ENCODE measurements at places on chromosomes 11 and 22.

- no peak for DNase-seq
Observed at GRCh38 chr11:112024178-112024772, 933 bp upstream of the DLAT start.

DNA sequence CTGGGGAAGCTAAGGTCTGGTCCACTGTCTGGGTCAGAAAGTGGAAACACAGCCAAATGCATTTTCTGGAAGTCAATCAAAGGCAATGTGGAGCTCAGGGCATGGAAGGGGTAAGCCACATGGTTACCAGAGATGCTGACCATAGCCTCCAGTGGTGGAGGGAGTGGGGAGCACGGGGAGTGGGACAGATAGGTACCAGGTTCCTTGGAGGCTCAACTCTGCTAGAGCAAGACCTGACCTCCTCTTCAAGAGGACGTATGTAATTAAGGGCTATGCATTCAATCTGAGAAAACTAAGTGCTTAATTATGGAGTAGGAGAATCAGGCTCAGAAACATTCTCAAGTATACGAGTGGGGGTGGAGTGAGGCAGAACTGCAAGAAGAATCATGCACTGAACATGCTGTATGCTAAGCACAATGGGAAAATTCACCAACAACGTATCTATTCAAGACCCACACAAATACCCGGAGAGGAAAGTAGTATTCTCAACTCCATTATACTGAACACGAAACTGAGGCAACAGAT lies 65.2 kb upstream of the PHOX2A start:
- no peak for DNase-seq

GRCh38 chr11:61793083-61793828 lies 545 bp downstream of the FEN1 start:
- DNase-seq, result no peak

DNA sequence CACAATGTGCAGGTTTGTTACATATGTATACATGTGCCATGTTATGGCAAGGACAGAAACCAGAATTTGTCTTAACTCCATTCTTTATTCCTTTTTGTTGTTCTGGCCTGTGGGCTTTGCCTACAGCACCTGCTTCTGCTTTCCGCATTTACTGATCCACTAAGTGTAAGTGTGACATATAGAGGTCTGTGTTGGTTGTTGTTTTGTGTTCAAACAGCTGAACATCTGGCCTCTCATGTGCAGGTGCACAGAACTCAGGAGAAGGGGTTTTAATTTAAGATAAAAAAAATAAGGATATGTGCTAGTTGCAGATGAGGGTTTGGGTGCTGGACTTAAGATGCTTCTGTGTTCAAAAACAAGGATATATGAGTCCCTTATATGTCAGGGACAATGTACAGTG lies 85.8 kb upstream of the RAG2 start:
- no peak for DNase-seq

DNA sequence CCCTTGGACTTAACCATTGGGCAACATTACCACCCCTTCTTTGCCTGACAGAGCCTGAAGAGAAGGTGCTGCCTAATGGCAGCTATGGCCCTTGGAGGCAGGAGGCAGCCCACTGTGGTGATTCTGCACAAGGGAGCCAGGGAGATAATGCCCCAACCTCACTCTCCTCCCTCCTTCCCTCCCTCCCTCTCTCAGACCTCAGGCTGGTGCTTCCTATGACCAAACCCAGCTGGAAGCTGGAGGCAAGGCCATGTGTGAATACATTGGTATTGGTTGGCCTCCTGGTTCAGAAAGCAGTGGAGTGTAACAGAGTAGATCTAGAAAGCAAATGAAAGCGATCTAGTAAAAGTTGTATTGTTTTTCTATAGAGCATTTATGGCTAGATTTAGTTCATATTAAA lies 233.1 kb downstream of the CSNK2A3 start:
- no peak for DNase-seq
